ENCODE measurements at places on chromosomes 1 and 21. TPM values are rescaled to one million over a fixed set of nuclear protein-coding genes. Genes with fewer than 3 reads are reported as not detected.

DNA sequence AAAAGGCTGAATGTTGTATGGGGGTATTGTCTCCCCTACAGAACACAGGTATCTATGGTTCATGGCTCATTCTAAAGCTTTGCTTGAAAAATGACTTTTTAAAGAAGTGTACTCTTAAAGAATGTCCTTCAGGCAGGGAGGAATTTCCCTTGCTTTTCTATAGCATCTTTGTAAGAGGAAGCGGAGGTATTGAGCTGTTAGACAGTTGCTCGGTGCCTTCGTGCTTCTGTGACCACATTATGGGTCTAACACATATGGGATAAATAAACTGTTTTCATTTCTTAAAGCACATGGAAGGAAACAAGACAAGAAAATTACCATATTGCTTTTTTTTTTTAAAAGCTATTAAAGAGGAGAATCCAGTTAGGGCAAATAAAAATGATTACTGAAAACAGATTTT is 182.9 kb downstream of the NTNG1 start:
- no peaks in the 10 kb centered on the region for H3K27me3 ChIP-seq
- no peak for DNase-seq
- no peaks in the 10 kb centered on the region for H3K4me1 ChIP-seq
- no peaks in the 10 kb centered on the region for H3K36me3 ChIP-seq
- H3K27ac ChIP-seq = no peak overlapping the region
- H3K4me3 ChIP-seq = no peak overlapping the region

GRCh38 chr1:208093754-208094719 is 150.1 kb downstream of the PLXNA2 start:
- H3K36me3 ChIP-seq = no peaks in the 10 kb centered on the region
- peak; percentile 49 for DNase-seq
- no peak overlapping the region for H3K27ac ChIP-seq
- H3K4me1 ChIP-seq = no peaks in the 10 kb centered on the region
- H3K4me3 ChIP-seq = no peak overlapping the region

The PLCH2 gene
- total RNA-seq = 48.1 TPM

DNA sequence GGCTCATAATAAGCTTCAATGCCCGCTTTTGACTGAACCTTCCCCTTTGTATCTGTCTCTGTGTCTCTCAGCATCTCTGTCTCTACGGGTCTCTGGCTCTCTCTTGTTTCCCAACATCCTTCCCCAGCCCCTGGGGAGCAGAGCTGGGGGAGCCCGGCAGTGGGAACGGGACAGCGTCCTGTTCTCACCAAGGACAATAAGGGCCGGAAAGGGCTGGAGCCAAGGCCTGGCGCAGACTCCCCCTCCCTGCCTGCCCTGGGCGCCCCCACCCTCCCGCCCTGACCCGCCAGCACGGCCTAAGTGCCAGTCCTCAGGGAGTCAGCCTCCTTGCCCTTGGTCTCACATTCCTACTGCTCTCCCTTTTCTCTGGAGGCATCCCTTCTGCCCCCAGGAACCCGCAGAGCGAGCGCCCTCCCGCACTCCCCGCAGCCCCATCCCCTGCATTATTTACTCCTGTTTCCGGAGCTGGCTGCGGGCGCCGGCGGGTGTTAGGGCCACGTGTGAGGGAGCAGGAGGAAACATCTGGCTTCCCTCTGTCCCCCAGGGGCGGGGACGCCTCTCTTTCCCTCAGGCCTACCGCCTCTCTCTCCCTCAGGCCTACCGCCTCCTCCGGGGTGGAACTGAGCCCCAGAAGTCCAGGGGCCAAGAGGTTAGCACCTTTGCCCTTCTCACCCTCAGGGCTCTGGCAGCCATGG is 6.5 kb downstream of the KRTCAP2 start:
- no peak overlapping the region for H3K4me3 ChIP-seq

DNA sequence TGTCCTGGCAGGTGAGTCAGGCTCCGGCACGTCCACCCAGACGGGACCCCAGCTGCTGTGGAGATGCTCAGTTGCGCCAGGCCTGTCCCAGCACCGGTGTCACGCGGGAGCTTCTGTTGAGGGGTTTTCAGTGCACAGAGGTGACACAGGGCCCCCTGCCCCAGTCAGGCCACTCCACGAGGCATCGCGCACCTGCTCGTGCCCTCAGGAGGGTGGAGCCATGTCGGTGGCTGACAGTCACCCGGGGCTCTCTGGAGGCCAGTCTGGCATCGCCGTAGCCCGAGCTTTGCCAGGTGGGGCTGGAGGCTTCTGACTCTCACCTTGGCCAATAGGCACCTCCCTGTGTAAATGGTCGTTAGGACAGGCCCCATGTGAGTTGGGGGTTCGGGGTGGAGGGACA is 11.1 kb downstream of the TMEM240 start:
- H3K4me3 ChIP-seq = no peak overlapping the region
- H3K27me3 ChIP-seq = no peaks in the 10 kb centered on the region
- no peak overlapping the region for H3K27ac ChIP-seq
- no peak for DNase-seq
- H3K36me3 ChIP-seq = peaks cover 17% of the 10 kb centered on the region

- no peaks in the 10 kb centered on the region for H3K36me3 ChIP-seq
- no peaks in the 10 kb centered on the region for H3K27me3 ChIP-seq
Observed at GRCh38 chr21:29655577-29655976, 284.2 kb downstream of the GRIK1 start.

The CFHR4 gene
- not detected for total RNA-seq

- peaks cover 54% of the 10 kb centered on the region for H3K36me3 ChIP-seq
- H3K27me3 ChIP-seq = no peaks in the 10 kb centered on the region
- no peak for DNase-seq
- no peak overlapping the region for H3K27ac ChIP-seq
- no peaks in the 10 kb centered on the region for H3K4me1 ChIP-seq
- H3K4me3 ChIP-seq = no peak overlapping the region
Observed at GRCh38 chr1:243623841-243624240, 226.2 kb downstream of the AKT3 start.

The HSD3B2 gene
- total RNA-seq = not detected

- peak overlapping the region; percentile 66 for H3K27ac ChIP-seq
- peaks cover 37% of the 10 kb centered on the region for H3K36me3 ChIP-seq
- H3K4me3 ChIP-seq = peak overlapping the region; percentile 78
- peaks cover 28% of the 10 kb centered on the region for H3K4me1 ChIP-seq
- no peak for DNase-seq
- no peaks in the 10 kb centered on the region for H3K27me3 ChIP-seq
Observed at GRCh38 chr21:44800971-44801467, 601 bp downstream of the UBE2G2 start.

GRCh38 chr1:247400685-247401084 is 15.3 kb upstream of the NLRP3 start:
- H3K4me3 ChIP-seq = no peak overlapping the region
- DNase-seq = no peak
- H3K27ac ChIP-seq = no peak overlapping the region
- no peaks in the 10 kb centered on the region for H3K36me3 ChIP-seq
- H3K27me3 ChIP-seq = no peaks in the 10 kb centered on the region
- H3K4me1 ChIP-seq = peaks cover under 1% of the 10 kb centered on the region

The CDKN2C gene
- total RNA-seq = 4.3 TPM

- H3K4me1 ChIP-seq = peaks cover 13% of the 10 kb centered on the region
- no peaks in the 10 kb centered on the region for H3K36me3 ChIP-seq
- no peak for DNase-seq
Observed at GRCh38 chr1:153288634-153289275, 24.0 kb downstream of the PGLYRP3 start.

GRCh38 chr1:81588149-81588548 is 212.6 kb upstream of the ADGRL2 start:
- H3K27me3 ChIP-seq = no peaks in the 10 kb centered on the region
- no peak overlapping the region for H3K27ac ChIP-seq
- no peak overlapping the region for H3K4me3 ChIP-seq
- no peaks in the 10 kb centered on the region for H3K36me3 ChIP-seq
- H3K4me1 ChIP-seq = no peaks in the 10 kb centered on the region
- no peak for DNase-seq

DNA sequence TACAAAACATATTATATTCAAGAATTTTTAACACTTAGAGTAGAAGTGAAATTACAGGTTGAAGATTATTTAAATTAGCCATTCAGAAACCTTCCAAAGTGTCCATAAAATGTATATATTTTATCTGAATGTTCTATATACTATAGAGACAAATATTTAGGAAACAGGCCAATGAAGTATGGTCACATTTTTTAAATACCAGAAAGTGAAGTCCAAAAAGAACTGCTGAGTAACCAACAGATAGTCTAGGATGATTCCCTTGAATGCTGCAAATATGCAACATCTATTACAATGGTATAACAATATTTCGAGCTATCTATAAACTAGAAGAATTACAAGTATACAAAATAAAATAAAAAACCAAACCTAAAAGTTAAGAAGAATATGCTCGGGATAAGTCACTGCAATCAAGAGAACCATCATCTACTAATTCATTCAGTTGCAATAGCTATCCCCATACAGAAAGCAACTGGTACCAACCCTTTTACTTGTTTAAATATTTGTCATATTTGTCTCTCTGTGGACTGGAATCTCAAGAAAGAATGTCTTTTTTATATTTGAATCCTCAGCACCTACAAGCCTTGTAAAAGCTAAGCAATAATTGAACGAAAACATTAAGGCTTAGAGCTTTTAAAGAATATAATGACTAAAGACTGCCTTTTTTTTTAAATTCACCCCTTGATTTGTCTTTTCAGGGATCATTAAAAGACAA is 8.1 kb downstream of the ODF2L start:
- H3K4me3 ChIP-seq = no peak overlapping the region
- H3K4me1 ChIP-seq = peaks cover 4% of the 10 kb centered on the region
- DNase-seq = no peak
- peaks cover 3% of the 10 kb centered on the region for H3K36me3 ChIP-seq
